NCI-H1105 (cell line): ENCODE measurements at places on chromosomes 7 and 10.

DNA sequence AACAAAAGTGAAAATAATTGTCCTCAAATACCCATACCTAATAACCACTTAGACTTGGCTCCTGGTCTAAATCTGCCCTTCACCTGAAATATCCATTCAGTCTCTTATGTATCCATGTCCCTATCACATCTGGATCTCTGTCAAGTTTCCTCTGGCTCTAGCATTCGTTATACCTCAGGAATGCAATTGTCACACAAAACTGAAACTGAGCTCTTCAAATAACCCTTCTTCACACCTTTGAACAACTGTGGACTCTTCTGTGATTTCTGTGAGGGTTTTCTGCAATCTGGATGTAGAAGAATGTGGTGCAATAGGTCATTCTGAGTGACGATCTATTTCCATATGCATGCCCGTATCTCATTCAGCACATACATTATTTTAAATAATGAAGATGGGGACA is 53.5 kb upstream of the FGL2 start:
- DNase-seq, result no peak

GRCh38 chr7:1635401-1635800 is 34.7 kb upstream of the ELFN1 start:
- DNase-seq, result no peak

DNA sequence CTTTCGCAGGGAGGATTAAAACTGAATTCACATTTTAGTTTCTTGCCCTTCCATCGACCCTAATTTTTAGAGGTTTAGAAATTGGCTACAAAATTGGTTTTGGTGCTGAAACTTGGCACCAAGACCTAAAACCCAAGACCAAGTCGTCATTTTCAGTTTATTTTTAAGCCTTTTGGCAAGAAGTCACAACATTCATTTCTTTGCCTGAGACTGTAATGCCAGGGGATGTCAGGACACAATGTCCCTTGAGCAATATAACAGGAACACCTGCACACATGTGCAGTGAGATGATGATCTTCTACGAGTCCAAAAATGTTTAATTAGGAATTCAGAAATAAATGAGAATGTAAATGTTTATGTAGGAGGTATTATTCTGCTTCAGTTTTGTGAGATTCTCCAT is 335.4 kb upstream of the ANKRD30A start:
- no peak for DNase-seq

DNA sequence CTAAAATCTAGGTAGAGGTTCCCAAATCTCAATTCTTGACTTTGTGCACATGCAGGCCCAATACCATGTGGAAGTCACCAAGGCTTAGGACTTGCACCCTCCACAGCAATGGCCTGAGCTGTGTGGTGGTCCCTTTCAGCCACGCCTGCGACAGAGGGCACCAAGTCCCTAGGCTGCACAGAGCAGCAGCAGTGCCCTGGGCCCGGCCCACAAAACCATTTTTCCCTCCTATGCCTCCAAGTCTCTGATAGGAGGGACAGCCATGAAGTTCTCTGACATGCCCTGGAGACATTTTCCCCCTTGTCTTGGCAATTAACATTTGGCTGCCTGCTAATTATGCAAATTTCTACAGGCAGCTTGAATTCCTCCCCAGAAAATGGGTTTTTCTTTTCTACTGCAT is 375.5 kb downstream of the SORCS1 start:
- DNase-seq, result no peak

DNA sequence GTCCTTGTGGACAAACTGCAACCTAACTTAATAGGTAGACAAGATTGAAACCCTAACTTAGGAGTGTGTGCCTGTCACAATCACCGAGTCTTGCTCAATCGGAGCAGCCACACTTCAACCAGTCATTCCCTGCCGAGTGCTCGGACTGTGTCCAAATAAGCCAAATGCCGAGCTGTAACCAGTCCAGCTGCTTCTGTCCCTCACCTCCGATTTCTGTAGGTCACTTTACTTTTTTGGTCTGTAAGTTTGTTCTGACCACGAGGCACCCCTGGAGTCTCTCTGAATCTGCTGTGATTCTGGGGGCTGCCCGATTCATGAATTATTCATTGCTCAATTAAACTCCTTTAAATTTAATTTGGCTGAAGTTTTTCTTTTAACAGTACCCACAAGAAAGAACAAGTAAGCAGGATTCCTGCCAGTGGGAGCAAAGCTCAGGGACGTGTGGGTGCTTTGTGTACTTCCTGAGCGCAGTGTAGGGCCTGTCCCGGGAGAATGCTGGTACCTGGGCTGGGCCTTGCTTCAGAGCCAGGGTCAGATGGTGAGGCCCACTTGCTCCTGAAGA is 140.1 kb downstream of the ACTR3B start:
- no peak for DNase-seq

DNA sequence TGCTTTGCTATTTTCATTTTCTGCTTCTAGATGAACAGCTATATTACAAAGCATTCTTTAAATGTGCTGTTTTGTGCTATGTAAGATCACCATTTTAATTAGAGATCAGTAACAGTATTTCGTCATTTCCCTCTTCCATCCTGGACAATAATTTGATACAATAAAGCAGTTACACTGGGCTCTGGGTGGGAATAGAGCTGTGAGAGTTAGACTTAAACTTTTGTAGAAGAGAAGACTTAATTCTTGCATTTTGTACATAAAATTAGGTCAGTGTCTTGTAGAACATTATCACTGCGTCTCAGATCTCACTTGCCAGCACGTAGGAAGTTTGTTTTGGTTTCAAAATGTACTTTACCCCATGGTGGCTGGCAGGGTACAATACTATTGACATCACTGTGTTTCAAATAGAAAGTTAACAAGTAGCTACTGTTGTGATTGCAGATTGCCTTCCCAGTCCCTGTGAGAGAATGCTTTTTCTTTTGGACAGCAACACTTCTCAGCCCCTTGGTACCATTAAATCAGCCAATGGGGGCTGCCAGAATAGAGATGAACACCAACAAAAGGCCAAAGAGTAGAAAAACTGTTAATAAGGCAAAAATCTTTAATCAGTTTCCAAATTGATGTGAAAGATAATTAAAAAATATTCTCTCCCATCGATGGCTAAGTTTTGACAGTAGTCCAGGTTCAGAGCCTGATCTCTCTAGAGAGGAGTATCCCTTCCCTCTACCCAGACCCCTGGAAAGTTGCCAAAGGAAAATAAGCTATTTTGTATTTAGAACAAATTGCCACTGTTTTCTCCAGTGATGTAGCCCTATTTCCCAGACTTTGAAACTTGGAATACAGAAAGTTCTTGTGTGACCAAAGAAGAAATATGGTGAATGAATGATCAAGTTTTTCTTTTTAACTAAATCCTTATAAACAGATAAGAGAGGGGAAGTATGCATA is 35.1 kb downstream of the SMNDC1 start:
- no peak for DNase-seq

- DNase-seq, result no peak
These were observed 11.6 kb downstream of the TLX1 start for GRCh38 chr10:101142533-101143344.

DNA sequence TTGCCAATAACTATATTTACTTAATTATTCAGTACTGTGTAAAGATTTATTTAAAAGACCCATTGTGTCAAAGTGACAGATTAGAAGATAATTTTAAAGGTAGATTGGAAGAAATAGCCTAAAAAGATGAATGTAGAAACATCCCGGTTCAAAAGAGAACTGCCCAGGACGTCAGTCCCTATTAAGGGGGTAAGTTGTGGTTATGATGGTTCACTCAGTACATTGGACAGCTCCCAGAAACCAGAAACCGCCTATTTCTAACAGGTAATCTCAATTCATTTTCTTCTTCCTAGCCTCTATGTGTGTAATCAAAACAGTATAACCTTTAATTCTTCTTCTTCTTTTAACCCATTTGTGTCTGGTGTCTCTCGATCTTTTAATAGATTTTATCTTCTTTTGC is 1.5 kb upstream of the FERD3L start:
- DNase-seq, result no peak
